ENCODE measurements at places on chromosomes 13 and 19.

GRCh38 chr19:11979527-11979926 is 14.7 kb downstream of the ZNF763 start:
- DNase-seq = no peak

DNA sequence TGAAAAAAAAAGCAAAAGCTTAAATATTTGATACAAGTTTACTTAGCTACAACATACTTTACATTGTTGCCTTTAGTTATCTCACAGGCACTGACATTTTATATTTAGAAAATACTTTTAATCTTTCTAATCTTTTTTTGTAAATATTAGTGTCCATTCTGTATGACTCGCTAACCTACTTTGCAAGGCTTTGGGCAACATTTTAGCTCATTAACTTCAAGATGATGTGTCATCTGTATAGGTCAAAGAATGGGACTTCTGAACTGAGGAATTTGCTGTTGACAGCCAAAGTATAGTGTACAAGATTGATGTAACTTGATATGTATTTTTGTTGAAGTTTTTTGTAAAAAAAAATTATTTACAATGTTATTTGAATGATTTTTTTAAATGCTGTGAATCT is 2.7 kb upstream of the C1QTNF9 start:
- DNase-seq = no peak

DNA sequence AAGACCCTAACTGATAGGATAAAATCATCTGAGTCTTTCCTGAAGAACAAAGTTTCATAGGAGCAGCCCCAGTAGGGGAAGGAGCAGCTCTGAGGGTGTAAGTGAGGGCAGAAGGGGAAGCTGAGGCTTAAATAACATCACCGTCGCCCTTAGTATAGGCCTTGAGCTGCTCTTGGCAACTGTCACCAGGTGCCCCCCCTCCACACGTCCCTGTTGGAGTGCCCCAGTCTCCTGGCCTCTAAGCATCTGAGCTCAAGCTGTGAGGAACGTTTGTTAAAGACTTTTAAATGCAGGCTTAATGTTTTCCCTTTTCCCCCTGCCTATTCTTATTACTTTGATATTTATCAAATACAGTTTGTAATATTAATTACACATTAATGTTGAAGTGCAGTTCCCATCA is 170.6 kb downstream of the ZIC5 start:
- no peak for DNase-seq

DNA sequence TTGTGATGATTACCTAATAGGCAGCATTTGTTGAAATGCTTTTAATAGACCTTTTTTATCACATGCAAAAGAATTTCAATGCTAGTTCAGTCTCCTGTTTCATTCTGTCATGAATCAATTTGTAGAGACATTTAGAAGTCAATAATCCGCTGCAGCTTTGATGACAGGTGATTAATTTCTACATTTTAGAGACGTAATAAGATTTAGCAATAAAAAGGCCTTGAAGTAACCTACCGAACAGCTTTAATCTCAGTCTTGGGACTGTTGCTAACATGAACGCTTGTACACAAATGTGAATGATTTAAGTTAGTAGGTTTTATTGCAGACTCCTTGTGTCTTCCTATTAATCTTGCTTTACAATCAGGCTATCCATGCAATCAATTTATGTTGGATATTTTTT is 186.5 kb downstream of the MZT1 start:
- DNase-seq = no peak

DNA sequence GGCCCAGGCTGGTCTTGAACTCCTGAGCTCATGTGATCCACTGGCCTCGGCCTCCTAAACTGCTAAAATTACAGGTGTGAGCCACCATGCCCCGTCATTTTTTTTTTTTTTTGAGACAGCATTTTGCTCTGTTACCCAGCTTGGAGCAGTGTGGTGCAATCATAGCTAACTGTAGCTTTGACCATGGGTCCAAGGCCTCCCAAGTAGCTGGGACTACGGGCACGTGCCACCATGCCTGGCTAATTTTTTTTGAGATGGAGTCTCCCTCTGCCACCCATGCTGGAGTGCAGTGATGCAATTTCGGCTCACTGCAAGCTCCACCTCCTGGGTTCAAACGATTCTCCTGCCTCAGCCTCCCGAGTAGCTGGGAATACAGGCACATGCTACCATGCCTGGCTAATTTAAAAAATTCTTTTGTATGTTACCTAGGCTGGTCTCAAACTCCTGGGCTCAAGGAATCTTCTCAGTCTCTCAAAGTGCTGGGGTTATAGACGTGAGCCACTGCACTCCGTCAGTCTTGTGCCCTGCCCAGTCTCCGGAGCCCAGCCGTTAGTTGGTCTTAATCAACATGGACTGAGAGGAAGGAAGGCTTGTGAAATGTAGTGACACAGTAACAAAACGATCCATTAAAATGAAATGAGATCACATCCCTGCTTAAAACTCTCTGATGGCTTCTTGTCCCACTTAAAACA is 1.4 kb upstream of the LRG1 start:
- no peak for DNase-seq

DNA sequence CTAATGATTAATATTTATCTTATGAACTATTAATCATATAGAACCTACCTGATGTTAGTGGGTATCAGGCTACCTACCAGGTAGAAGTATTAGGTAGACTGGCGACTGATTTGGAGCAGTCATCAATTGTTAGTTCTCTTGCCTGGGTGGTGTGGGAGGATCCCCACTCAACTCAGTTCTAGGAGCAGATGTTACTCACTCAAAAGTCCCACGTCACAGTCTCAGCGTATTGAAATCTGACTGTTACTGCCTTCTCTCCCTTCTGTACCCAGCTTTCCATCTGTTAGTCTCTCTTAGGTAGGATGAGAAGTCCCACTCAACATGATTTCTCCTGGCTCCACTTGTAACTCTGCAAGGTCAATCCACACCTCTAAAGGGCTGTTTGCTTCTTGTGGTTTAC is 102.7 kb downstream of the OLFM4 start:
- DNase-seq = no peak

DNA sequence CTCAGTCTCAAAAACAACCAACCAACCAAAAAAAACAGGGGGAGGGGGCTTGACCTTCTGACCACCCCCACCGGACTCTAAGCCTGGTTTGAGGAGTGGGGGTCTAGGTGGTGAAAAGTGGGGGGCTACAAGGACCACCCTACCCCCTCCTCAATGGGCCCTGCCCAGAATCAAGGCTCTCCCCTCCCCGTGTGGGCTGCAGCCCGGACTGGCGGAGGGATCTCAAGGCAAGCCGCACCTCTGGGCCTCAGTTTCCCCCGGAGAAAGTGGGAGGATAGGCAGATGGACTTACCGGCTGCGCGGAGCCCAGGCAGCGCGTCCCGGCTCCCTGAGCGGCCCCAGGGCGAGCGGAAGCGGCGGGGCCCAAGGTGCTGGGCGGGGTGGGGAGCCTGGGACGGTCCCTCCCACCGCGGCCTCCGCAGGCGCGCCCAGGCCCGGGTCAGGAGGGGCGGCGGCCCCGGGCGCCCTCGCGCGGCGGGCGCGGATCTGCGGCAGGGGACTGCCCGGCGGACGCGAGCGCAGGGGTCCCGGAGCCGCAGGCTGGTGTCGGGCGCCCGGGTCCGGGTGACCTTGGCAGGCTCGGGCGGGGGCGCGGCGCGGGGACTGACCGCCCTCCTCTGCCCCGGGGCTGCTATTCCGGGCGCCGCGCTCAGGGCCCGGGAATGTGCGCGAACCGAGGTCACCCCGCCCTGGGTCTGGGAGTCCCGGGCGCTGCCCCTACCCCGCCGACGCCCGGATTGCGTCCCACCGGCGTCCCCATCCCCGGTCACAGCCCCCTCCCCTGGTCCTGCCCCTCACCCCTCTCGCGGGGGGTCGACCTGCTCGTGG is at the start of gene ADAMTSL5:
TSS of gene ADAMTSL5 (minus strand) at position 349 of the 828 bp plus-strand sequence. CDS start 2,076 bp downstream, outside the sequence.
- peak; percentile 46 for DNase-seq

GRCh38 chr19:1817553-1818179 is 5.6 kb upstream of the ATP8B3 start:
- no peak for DNase-seq
